Stimulated activated CD4-positive, alpha-beta T cell treated with anti-CD3 and anti-CD28 coated beads, Interleukin-15, amount 100 ng/mL, for 48 hours (primary cell): ENCODE measurements at places on chromosomes 5 and 9.

GRCh38 chr9:87909310-87910041, 8.3 kb upstream of the SPATA31C1 start:
- no peak for DNase-seq

- no peak for DNase-seq
Observed at GRCh38 chr5:149125386-149125891, 15.9 kb upstream of the ABLIM3 start.

DNA sequence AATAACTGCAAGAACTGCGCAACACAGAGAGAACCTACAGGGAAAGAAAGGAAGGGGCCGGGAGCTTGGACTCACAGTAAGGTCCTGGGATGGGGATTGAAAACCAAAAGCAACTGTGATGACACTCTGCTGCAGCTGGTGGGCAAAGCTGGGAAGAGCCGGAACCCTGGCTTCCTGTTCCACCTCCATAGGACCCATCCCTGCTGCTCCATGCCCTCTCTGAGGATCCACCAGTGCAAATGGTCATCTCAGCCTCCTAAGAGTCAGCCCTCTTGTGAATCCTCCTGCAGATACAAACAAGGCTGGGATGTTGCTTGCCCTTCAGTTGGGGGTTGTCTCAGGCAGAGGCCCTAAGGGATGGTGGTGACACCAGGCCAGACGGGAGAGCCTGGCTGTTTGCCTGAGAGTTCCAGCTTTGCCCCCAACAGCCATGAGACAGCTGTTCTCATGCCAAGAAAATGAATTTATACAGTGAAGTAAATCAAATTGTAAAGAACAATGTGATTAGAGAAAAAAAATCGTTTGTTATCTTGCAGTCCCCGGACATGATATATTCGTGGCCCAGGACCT, 90.8 kb downstream of the TENT4A start:
- no peak for DNase-seq

- no peak for DNase-seq
Observed at GRCh38 chr9:127181595-127182190, 59.3 kb upstream of the ANGPTL2 start.

DNA sequence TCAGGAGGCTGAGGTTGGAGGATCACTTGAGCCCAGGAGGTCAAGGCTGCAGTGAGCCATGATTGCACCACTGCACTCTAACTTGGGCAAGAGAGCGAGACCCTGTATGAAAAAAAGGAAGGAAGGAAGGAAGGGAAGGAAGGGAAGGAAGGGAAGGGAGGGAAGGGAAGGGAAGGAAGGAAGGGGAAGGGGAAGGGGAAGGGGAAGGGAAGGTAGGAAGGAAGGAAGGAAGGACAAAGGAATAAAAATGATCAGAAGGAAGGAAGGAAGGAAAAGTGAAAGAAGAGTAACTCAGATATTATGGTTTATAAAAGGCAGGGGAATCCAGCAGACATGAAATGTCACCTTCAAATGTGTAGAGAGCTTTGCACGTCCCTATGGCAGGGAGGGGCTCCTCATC, 64.4 kb downstream of the USP20 start:
- no peak for DNase-seq

GRCh38 chr9:125374443-125375309, 113.0 kb downstream of the GAPVD1 start:
- DNase-seq, result peak; percentile 62

DNA sequence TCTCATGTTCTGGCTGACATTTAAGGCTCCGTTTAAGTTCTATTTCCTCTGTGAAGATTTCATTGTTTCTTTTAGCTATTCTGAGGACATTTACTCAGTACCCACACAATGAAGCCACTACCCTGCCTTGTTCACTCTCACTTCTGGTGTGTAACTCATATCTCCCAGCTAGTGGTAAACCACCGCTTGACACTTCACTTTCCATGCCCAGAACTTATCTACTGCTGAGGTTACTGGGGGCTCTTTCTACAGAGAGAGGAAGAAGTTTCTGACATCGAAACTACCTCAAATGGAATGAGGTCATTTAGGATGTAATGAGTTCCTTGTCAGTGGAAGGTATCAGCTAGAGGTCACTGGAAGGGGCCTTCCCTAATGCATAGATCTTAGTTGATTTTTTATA, 501.5 kb downstream of the DMAC1 start:
- DNase-seq, result peak; percentile 27

- no peak for DNase-seq
Observed at GRCh38 chr9:6195714-6196360, 19.8 kb upstream of the IL33 start.

- DNase-seq, result no peak
Observed at GRCh38 chr5:17748941-17749340, 114.7 kb downstream of the TAF11L14 start.

DNA sequence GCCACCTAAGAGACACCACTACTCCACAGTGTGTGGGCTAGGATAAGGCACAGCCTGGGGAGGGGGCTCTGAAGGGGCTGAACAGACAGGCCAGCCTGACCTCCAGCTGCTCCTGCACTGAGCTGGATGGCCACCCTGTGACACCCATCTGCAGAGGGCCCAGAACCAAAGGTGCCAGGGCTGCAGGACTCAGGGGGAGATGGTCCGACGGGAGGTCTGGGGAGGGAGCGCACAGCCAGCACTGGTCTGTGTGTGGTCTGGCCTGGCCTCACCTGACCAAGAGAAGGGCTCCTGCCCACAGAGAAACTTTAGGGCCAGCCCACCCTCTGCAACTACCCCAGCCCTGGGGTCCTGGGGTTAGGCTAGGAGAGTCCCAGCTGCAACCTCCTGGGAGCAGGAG, 789 bp downstream of the LTC4S start:
- DNase-seq, result no peak

GRCh38 chr9:129964901-129965734, 77.9 kb downstream of the FNBP1 start:
- no peak for DNase-seq

DNA sequence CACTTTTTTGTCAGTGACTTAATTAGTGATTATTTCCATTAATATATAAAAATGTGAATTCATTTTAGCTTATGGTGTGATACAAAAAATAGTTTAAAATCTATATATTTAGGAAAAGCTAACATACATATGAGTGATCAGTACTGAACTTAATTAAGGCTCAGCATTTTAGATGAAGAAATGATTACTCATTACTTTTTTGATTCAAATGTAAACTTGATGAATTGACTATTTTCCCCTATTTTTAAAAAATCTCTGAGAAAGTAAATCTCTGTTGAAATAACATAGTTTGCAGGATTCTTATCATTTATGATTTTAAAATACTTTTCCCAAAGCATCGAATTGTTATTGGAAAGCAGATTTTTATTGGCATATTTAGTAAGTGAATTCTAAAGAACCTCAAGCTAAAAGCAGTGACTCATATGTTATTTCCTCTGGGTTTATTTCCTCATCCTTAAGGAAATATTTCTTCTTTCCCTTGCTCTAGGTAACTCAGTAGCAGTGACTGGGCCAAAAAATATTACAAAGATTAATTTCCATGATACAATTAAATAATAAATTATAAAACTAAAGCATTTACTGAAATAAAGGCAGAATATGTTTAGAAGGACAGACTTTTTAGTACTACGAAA, 290.6 kb downstream of the FER start:
- DNase-seq, result no peak

DNA sequence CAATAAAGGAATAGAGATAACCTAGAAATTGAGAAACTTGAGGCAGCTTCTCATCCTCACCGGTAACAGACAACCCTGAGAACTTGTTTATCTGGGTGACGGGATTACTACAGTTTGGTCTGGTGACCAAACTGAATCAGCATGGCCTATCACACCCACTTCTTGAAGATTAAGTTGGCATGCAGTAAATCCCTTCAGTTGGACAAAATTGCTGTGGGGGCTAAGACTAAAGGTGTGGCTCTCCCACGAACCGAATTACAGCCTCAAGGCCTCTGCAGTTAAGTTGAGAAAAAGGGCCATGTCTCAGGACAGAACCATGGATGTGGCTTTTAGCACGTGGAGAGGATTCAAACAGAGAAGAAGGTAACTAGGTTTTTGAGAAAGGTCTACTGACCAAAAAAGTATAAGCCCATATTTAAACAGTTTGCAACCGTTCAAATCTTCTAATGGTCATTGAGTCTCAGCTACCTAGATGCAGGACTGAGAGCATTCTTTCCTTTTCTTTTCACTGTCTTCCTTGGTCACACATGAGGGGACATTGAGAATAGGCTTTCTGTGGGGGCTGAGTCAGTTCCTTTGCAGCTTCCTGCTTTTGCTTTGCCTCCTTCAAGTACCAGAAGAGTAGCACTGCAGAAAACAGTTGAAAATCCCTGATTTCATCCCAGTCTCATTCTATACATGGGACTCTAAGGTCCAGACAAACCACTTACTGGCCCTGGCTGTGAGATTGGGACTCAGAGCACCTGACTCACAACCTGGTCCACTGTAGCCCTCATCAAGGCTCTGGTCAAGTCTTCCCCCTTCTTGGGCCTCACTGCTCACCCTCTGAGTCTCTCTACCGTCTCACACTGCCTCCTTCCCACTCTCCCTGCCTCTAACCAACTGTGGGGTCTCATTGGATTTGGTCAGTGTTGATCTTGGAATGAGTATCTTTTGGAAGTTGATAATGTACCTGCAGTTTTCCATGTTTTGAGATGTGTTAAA, 30.9 kb downstream of the PDE6A start:
- DNase-seq, result no peak

GRCh38 chr5:131324303-131324702, 60.5 kb downstream of the CDC42SE2 start:
- DNase-seq, result no peak

GRCh38 chr9:88801214-88801796, 190.0 kb upstream of the S1PR3 start:
- no peak for DNase-seq

- no peak for DNase-seq
Observed at GRCh38 chr9:98356953-98357690, 101.7 kb upstream of the TBC1D2 start.

DNA sequence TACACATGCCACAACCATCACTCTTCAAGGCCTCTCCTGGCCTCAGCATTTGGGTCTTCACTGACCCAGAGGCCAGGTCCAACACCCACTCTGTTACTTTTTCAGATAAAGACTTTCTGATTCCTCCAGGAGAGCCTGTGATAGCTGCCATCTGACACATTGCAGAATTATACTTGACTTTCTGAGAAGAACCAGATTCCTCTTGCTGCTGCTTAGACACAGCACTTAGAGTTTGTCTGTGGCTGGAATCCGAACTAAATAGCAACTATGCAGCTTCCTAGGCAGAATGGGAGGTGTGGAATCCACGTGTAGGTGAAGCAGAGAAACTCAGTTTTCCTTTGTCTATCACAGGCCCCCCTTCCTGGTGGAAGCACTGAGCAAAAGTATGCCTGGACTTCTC, 344.7 kb upstream of the SLC30A5 start:
- no peak for DNase-seq

DNA sequence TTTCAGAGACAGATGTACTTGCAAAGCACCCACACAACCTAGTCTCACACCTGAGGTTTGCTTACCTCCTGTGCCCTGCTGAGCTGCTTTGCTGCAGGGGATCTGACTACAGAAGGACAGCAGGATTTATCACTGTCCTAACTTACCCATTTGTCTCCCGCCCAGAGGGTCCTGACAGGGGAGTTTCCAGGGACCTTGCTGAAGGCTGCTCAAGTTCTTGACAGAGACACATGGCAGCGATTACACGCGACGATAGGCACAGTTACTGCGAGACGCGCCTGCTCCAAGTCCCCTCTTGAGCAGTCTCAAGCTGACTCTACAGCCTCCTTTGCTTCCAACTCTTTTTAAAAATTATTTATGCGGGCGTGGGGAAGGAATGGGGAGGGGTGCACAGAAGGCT, 24.6 kb upstream of the GALNT10 start:
- no peak for DNase-seq

DNA sequence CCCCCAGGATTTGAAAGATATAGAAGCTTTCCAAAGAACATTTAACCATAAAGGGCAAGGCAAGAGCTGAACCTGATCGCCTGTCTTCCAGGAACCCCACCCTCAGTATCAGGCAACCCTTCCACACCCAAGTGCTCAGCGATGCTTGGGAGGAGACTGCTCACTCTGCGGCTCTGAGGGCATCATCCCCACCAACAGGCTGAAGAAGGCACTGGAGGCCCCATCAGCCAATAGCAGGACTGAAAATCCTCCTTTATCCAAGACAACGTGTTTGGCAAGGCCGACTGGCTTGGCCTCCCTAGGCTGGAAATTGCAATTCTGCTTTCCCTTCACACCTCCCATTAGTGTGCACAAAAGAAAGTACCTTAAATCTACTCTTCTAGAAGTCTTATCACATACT, 1.4 kb upstream of the PPP2CA start:
- no peak for DNase-seq

DNA sequence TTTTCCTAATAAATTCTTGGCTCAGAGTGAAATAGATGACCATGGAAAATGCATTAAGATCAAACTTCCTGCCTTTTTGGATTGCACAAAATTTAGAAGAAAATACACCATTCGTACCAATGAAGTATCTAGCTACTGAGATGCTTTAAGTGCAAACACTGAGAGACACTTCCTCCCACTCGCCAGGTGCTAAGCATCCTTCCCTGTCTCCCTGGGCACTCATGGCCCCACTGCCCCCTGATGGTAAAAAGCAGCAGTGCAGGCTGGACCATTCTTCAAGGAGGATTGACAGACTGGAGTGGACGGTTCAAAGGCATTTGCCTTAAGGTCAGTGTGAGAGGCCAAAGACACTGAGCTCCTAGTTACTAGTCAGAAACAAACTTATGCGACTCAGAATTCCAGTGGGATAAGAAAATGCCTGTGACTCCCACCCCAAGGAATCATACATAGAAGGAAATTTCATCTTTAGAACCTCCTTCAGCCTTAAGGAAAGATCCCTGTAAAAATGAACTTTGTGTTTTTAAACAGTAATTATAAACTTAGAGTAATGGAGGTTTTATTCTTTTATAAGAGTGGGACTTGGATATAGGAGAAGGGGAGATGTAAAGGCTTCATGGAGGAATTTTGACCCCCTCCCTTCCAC, 86.0 kb upstream of the SLC30A5 start:
- DNase-seq, result peak; percentile 70

DNA sequence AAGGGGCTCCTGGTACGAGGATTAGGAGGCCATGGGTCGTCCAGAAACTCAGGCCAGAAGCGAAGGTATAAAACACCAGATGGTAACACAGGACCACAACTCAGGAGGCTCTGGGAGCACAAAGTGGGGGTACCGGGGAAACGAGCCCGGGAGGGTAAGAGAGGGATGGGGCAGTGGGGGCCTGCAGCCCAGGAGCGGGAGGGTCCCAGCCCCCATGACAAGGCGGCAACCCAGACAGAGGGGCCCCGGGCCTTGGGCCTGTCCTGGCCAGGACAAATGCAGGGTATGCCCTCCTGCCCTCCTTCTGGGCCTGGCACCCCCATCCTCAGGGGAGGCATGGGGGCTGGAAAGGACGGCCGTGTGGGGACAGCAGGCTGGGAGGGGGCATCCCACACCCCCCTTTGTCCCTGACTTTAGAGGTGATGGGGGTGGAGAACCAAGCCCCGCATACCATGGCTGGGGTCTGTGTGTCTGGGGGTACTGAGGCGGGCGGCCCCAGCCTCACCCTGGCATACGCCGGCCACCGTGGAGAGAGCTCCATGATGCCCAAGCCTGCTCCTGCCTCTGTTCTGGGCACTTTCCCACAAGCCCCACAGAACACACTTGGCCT, 47.0 kb upstream of the EXOC3 start:
- DNase-seq, result no peak

GRCh38 chr5:77627869-77628674, 10.4 kb downstream of the OTP start:
- no peak for DNase-seq
